SK-MEL-5 (cell line): ENCODE measurements at places on chromosomes 12 and 14. TPM values are rescaled to one million over a fixed set of nuclear protein-coding genes. Genes with fewer than 3 reads are reported as not detected.

Gene AMN
- total RNA-seq: 0.13 TPM in 1 of 2 replicates, not detected in the other

Gene ART4
- not detected in 2 replicates for total RNA-seq

Gene KLHL33
- total RNA-seq: not detected in 2 replicates

Gene KRT83
- not detected in 2 replicates for total RNA-seq

Gene SLC7A8
- 27.8 and 30.8 TPM in 2 replicates for total RNA-seq

Gene PPP4R3A
- 41.0 and 45.2 TPM in 2 replicates for total RNA-seq

Gene KRT1
- not detected in 2 replicates for total RNA-seq

Gene LYZ
- 0.37 and 0.88 TPM in 2 replicates for total RNA-seq
